ENCODE measurements at places on chromosomes 6 and 20. TPM values are rescaled to one million over a fixed set of nuclear protein-coding genes. Genes with fewer than 3 reads are reported as not detected.

Gene SLC13A3
- total RNA-seq: 1.8 TPM

DNA sequence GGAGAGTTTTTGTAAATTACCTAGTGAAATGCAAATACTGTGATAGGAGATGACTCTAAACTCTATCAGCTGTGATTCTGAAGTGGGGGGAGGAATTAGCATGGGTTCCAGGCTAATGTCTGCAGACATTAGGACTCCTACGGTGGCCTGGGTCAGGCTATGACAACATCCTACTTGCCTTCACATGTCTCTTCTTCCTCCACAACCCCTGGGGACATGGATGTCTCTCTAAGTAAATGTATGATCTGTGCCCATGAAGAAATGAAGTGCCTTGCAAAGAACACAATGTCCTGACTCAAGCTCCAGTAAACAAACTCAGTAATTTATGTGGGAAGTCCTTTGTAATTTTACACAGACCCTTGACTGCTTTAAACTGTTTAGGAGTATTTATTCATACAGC is 165.8 kb upstream of the EEF1E1 start:
- DNase-seq: no peak

GRCh38 chr20:54227751-54228150 is 19.9 kb downstream of the PFDN4 start:
- no peak for DNase-seq

Gene SALL4
- 2.7 TPM for total RNA-seq

DNA sequence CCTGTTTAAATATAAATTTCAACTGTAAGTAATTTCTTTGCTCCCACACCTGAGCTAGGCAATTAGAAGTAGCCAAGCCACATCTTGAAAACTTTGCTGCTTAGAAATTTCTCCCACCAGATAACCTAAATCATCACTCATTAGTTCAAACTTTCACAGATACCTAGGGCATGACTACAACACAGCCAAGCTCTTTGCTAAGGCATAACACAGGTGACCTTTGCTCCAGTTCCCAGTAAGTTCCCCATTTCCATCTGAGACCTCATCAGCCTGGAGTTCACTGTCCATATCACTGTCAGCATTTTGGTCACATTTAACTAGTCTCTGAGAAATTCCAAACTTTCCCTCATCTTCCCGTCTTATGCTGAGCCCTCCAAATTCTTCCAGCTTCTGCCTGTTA is 79.8 kb upstream of the OPRM1 start:
- no peak for DNase-seq

Gene C4A
- 5.8 TPM for total RNA-seq

DNA sequence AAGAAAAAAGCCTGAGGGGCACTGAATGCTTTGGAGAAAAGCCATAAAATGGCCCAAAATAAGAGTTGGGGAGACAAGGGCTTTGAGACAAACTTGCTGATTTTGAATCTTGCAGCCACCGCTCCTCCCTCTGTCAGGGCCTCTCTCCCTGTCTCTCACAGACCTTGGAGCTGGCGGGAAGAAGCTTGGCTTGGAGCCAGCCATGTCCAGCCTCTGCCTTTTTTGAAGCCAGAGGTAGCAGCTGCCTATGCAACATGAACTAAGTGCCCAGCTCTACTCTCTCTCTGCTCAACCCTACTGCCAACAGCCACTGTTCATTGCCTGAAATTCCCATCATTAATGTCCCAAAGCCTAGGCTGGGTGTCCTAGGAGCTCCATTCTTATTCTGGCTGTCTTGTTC is 63.7 kb upstream of the CTNNBL1 start:
- no peak for DNase-seq

DNA sequence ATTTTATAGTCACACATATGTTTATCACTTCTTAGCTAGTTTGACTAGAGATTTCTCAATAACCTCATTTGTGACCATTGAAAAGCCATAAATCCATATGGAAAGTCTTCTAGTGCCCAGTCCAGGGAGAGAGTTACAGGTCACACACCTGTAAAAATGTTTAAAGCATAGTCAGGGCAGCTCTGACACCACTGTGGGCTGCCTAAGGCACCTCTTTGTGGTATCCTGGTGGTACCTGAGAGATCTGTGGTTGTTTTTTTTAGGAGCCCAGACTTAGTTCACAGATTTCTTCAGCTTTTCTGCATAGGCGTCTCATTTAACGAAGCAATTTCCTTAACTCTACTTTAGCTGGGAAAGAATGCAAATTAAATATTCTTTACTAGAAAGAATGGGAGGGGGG is 186.6 kb downstream of the CENPW start:
- DNase-seq: no peak

- no peak for DNase-seq
These were observed 951.1 kb upstream of the ADGRB3 start for GRCh38 chr6:67683960-67684359.

Gene TGIF2
- 15.7 TPM for total RNA-seq

- DNase-seq: no peak
These were observed 63.4 kb upstream of the HMGCLL1 start for GRCh38 chr6:55642366-55642765.

Gene MOCS1
- total RNA-seq: 21.7 TPM

DNA sequence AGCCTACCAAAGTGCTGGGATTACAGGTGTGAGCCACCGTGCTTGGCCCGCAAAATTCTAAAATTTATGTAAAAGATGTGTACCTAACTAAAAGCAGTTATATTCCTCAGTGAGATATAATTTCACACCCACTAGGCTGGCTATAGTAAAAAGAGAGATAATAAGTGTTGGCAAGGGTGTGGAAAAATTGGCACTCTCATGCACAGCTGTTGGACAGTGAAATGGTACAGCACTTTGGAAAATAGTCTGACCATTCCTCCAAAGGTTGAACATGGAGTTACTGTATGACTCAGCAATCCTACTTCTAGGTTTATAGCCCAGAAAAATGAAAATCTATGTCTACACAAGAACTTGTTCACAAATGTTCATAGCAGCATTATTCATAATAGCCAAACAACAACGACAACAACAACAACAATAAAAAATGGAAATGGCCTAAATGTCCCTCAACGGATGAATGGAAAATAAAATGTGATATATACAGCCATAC is 13.9 kb downstream of the C6orf15 start:
- DNase-seq: no peak

Gene MUC21
- total RNA-seq: not detected

- DNase-seq: peak; percentile 30
These were observed 113.3 kb downstream of the LY86 start for GRCh38 chr6:6701864-6702263.

- DNase-seq: no peak
These were observed 40.5 kb upstream of the ZBTB24 start for GRCh38 chr6:109523478-109523877.

Gene PBOV1
- not detected for total RNA-seq

DNA sequence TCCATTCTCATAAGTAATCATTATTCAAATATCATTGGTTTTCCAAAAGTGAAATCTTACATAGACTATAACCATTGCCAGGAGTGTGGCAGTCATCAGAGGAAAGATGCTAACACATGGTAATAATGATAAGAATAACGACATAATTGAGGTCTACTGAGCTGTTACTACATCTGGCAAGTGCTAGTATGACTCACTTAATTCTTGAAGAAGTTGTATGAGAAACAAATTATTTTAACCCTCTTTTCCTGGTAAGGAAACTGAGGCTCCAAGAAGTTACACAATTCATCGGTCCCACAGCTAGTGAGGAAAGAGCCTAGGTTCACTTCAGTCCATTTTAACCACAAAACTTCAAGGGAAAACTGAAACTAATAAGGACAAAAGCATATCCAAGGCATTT is 335.6 kb upstream of the BTBD3 start:
- peak; percentile 6 for DNase-seq

DNA sequence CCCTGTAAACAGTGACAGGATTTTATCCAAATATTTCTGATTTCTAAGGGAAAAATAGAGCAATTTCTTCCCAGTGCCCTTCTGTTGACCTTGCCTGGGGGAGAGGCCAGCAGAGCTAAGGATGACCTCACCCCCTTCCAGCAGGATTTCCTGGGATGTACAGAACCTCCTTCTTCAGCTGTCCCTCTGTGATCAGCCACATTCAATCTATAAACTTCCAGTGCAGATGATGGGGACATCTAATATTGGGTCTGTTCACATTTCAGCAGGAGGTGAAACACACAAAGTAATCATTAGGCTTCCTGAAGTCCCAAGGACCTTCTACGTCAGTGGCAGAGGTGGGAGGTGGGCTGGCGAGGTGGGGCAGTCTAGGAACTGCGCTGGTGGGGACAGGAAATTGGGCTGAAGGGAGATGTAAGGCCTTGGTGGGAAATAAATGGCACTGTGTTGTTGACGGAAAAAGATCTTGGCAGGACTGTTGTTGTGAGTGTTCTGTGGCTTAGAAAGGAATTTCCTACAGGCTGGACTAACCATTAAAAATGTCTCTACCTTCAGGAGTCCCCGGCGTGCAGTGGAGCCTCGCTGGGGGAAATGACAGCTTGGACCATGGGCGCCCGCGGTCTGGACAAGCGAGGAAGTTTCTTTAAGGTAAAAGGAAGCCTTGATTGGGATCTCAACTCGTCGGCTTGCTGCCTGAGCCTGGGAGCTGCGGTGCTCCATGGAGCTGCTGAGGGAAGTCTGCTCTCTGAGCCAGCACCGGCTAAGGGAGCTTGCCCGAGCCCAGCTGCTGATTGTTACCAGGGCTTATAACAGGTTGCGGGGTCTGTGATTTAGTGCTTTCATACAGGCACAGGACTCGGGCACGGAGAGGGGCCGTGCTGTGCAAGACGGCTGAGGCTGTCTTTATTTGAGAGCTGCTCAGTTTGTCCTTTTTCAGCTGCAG is 127.9 kb upstream of the NAA20 start:
- DNase-seq: peak; percentile 44

Gene SLC22A1
- total RNA-seq: 0.59 TPM

DNA sequence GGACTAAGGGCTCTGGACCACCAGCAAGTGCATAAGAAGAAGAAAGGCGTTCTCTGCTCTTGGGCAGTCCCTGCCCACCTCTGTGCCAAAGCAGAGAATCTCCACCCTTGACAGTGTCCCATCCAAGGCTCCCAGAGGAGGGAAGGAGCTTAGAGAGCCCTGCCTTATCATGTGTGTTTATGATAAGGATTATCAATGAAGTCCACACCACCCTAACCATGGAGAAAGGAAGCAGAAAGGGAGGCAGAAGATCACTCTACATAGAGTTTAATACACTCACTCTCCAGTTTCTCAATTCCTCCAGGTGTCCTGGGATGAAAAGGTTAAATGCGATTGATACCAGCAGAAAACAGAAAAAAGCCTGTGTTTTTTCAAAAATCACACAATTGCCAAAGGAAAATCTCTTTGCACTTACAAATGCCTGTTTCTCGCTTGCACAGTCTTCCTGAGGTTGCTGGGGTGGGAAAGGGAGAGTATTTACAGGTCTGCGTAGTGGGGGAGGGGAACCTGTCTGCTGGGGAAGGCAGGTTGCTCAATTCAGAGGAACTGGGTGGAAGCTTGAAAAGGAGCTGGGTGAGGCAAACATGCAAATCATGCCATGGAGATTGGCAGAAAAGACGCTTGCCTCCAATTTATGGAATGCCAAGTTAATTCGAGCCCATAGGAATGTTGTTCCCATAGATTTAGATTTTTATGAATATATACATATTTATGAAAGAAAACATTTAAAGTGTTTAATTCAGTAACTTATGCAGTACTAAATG is 104.0 kb downstream of the EYA2 start:
- no peak for DNase-seq

DNA sequence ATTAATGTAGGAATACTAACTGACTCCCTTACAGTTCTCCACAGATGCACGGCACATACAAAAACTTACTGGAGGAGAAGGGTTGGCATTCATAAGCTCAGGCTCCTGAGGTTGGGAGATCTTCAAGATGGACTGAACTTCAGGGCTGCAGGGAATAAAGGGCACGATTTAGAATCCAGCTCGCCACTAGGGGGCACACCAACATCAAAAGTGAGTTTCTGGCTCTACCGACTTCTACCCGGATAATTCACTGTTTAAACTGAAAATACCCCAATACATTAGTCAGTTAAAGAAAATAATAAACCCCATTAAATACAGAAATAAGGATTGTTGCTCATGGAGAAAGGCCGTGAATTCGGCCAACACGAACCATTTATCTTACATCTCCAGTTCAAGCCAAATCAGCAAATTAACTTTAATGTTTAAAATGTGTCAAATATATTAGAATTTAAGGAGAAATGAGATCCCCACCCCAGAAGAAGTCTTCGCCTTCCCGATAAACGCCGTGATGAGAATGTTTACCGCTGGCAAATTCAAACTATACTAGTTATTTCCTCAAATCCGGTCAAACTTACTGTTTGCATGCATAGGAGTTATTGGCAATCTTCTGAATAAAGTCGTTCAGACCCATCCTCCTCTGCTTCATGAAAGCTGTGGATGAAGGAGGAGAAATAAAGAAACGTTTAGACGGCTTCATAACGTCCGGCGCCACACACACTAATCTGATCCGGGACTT is 121.7 kb upstream of the SLC2A12 start:
- peak; percentile 71 for DNase-seq

DNA sequence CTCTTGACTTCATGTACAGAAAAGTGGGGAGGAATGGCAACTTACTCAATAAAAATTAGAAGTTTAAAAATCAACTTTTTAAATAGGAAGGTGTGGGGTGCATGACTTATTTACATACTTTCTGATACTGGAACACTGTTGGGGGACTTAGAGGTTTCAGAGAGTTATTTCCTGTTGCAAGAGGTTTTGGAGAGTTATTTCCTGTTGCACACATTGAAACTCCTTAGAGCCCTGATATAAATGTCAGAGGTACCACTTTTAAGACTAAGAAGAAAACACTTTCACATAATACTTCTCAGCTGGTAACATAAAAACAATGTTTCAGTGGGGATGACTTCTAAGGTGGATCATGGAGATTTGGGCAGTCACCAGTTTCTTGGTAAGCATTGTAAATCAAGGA is 579.9 kb downstream of the MMUT start:
- DNase-seq: no peak

Gene GABBR1
- total RNA-seq: 28.8 TPM

Gene IRAK1BP1
- total RNA-seq: 9.0 TPM

DNA sequence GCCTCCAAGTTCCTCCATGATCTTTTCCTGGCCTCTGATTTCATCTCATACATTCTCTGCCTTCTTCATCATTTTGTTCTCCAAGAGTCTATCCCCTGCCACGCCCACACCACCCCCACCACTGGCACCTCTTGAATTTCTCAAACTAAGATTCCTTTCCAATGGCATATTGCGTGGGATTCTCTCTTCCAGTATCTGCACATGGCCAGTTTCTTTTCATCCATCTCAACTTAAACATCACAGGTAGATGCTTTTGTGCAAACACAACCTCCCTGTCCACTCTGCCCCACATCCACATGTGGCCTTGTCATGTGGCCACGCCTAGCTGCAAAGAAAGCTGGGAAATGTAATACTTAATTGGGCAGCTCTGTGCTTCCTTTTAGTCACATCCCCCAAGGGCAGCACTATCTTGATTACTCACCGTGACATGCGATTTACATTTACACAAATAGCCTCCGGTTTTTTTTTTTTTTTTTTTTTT is 33.4 kb upstream of the ZMYND8 start:
- DNase-seq: no peak
